ENCODE measurements at places on chromosomes 5 and 9.

DNA sequence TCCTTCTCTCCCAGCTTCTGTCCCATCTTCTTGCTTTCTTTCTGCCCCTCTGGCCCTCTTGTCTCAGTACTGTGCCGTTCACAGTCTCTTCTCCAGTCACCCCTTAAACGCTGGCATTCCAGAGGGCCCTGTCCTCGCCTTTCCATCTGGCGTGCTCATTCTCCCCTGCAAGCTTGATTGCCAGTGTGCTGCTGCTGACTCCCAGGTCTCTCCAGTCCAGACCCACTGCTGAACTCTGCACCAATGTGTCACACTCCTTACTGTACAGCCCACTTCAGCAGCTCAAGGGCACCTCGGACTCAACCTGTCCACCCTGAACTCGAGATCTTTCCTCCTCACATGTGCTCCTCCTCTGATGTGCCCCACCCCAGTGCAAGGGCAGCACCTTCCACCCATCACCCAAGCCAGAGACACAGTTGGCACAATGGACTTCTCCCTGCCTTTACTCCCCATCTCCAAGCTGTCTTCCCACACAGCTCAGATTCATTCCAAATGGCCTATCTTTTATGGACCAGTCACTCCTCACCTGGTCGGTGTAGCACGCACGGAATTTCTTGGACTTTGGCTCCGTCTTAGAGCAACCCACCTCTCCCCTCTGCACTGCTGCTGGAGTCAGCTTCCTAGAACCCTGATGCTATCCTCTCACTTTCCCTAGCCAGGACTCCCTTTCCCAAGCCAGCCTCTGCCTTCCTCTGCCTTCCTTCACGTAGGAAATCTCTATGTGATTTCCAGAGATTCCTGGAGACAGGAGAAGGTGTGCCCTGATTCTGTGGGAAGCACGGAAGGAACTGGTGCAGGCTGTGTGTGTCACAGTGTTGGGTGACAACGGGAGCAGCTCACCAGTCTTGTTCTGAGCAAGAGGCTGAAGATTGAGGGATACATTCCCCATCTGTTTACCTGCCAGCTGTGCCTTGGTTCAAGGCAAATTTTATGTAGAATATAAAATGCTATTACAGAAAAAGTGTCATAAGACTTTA is 26.0 kb upstream of the SLC2A8 start:
- DNase-seq: no peak

- DNase-seq: no peak
Observed at GRCh38 chr5:141040093-141040770, 10.9 kb upstream of the PCDHB1 start.

- no peak for DNase-seq
Observed at GRCh38 chr9:121895818-121896544, 197.1 kb downstream of the TTLL11 start.

DNA sequence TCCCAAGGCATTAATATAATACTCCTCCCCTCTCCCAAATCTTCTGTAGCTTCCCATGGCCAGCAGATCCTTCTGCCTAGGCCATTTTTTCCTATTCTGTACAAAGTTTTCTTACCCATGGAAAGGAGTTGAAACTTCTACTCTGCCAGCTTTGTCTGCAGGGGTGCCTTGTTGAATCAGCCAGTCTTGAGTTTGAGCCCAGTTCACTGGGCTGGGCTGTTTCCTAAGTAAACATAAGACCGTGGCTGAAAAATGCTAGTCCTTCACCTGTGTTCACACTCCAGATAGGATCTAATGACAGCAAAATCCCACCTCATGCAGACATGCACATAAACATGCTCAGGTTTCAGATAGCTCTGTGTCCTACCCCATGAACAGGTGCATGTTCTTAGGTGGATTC is 10.4 kb downstream of the TEX48 start:
- DNase-seq: no peak

Data from stimulated activated CD8-positive, alpha-beta memory T cell treated with anti-CD3 and anti-CD28 coated beads, Interleukin-2, amount 100 ng/mL, for 1 hour (primary cell).